NCI-H2081 (cell line): ENCODE measurements at places on chromosomes 7 and 10.

GRCh38 chr7:92735707-92736106, 100.7 kb downstream of the CDK6 start:
- DNase-seq = no peak

DNA sequence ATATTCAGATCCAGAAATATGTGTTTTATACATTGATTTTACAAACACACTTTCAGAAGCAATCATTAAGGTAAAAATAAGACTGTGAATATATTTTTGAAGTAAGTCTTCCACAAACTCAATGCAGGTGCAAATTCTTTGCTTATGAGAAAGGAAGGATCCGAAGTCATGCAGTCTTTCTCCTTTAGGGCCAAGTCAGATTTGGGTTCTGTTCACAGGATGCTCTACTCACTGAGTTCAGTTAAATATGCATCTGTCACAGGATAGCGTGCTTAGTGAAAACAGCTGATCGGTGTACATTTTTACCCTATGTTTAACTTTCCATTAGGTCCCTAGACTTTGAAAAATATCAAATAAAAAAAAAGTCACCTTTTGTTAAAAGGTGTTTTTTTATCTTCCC, 608.5 kb downstream of the PHTF2 start:
- no peak for DNase-seq

GRCh38 chr10:31138026-31138553, 106.4 kb upstream of the ZNF438 start:
- no peak for DNase-seq

GRCh38 chr10:122669842-122670241, 29.8 kb downstream of the C10orf120 start:
- no peak for DNase-seq

DNA sequence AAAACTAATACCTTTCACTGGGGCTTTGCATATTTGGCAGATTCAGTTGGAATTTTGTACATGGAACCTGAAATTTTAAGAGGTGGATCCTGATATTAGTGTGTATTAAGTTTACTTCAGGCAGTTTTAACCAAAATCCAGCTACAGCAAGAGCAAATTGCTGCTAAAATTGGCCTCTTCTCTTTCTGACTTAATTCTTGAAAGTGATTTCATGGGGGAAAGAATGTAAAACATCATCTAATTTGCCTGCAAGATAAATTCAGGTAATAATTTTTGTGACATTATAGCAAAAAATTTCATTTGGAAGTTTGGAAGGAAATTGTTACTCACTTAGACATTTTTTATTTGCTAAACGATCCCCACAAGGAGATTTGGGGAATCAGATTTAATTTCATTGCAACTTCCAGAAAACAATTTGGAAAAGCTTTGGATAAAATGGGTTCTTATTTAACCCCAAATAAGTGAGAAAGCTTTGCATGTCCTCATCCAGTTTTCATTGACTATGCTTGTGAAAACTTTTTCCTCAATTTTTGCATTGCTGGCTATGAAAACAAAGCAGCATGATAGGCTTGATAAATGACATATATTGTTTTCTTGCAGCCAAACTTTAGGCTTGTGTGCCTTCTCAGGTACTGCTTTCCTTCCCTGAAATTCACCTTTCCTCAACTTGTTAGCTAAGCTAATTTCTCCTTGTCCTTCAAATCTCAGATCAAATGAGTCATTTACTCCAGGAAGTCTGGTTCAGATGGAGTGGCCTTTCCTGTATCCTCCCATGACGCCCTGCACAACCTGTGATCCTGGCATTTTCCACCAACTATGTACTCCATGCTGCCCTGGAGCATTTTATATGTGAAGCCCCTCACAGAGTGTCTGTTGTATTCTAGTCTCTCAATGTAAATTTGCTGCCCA, 27.4 kb upstream of the ZNF438 start:
- no peak for DNase-seq

DNA sequence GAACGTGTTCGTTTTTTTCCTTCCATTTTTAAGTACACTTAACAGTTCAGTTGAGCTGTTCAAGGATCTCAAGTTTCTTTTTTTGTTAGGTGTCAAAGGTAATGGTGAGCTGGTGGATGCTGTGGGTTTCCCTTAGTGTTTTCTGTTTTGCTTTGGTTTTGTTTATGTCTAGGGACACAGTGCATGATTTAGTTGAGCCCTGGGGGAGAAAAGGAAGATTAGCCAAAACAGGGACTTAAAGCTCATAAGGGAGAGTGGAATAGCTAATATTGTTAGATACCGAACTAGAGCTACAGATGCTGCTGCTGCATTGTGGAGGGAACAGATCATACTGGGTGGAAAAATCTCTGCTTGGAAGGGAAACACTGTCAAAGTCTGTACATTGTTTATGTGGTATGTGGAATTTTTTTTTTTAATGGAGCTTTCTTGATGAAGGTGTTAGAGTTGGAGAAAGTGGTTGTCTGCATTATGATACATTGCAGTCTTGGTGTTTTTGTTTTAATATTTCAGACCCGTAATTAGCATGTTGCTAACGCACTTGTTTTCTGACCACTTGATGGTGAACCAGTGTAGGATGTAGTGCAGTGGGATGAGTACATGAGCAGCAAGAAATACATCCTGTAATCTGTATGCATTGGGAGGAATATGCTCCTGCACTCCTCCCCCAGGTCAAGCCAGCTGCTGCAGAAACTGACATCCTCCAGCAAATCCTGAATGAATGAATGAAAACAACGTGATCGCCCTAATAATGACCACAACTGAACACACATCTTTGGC, 2.1 kb downstream of the GLCCI1 start:
- DNase-seq = peak; percentile 34

GRCh38 chr10:125340903-125341302, 180.5 kb upstream of the CTBP2 start:
- DNase-seq = no peak

DNA sequence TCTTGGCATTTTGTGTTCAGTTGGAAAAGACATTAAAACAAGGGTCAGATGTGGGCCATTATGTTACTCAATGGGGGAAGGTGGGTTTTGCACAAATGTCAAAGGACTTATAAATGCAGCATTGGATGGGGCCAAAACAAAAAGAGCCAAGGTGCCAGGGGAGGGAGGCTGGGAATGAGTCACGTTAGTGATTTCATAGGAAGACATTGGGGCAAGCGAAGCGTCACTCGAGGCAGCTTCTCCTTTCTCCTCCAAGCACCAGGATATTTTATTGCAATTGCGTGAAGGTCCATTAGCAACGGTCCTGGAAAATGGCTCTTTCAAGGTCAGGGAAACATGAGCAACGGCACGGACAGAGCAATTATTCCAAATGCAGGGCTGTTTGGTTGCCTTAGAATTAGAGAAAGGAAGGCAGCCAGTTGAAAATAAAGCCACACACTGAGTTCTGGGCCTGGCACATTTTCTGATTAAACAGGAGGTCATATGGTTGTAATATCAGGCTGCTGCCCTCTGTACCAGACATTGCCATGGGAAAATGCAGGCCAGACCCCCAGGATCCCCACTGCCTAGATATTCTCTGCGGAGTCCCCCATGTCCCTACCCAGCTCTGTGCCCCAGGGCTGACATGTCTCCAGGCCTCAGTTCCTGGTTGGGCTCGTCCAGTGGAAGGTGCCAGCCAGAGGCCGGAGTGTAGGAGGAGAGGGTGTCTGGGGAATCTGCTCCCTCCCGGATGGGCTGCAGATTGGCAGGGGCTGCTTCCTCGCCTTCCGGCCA, 63.3 kb upstream of the NANOS1 start:
- DNase-seq = no peak

DNA sequence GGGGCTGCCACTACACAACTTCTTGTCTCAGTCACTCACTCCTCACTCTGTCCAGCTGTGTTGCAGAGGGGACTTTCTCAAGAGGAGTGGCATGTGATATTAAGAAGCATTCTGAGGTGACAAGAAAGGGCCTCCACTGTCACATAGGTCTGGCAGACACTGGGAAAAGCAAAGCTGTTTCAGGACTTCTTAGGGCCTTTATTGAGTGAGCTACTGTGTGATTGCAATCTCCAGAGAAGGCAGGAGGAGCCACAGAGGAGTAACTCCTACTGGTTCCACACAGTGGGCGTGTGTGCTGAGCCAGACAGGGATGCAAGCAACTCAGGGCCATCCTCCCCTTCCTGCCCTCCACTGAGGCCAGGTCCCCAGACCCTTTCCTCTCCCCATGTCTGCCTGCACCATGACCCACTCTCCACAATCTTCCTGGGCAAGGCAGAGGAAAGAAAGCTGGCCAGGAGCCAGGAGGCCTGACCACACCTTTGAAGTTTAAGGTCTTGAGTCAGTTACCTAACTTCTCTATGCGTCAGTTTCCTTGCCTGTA, 262.0 kb upstream of the ZMIZ1 start:
- DNase-seq = no peak

GRCh38 chr10:112852306-112852705, 97.7 kb upstream of the TCF7L2 start:
- DNase-seq = no peak

- no peak for DNase-seq
These were observed 11.6 kb downstream of the GHRHR start for GRCh38 chr7:30975256-30975899.

GRCh38 chr7:35707422-35707821, 12.5 kb upstream of the HERPUD2 start:
- DNase-seq = no peak
